Spleen (tissue), 13 donors: ENCODE measurements at places on chromosomes 3 and 15.

DNA sequence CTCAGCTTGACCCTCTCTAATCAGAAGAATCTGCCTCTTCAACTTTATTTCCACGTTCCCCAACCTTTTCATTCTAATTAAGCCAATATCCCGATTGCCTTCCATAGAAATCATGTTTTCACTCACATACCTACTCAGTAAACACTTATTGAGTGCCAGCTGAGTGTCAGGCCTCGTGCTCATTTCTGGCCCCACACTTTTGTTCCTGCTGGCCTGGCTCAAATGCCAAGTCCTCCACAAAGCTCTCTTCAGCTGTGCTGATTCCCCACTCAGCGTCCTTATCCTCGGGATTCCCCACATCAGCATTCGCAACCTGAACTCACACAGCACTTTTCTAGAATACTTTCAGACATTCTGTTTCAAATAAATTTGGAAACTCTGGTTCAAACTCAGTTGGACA lies 68.9 kb downstream of the THBS1 start:
- DNase-seq = no peak

DNA sequence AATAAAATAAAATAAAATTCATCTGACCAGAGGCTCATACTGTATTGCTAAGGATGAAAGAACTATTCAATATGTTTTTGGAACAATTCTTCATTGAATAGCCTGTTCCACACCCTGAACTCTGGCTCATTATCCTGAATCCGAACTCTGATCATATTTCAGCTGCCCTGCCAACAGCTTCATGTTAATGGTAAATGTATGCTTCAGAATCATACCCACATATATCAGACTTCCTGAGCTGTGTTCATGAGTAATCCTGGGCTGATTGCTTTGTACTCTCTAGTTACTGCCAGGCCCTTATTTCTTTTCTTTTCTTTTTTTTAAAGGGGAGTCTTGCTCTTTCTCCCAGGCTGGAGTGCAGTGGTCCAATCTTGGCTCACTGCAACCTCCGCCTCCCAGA lies 11.8 kb downstream of the INO80 start:
- DNase-seq = no peak

DNA sequence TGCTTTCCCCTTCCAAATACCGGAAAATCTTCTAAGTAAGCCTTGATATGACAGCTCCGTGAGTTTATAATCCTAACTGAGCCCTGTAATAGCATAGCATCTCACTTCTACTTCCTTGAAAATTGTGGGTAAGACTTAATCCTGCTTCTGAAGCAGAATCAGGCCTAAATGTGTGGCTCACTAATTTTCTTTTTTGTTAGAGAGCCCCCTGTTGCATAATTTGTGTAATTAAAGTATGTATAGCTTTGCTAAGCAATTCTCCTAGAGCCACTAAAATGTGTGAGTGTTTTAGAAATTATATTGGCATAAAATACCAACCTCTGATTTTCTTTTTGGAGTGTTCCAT lies 304.4 kb downstream of the FGF12 start:
- no peak for DNase-seq

GRCh38 chr3:194137008-194137505 lies 1.1 kb downstream of the HES1 start:
- no peak for DNase-seq

DNA sequence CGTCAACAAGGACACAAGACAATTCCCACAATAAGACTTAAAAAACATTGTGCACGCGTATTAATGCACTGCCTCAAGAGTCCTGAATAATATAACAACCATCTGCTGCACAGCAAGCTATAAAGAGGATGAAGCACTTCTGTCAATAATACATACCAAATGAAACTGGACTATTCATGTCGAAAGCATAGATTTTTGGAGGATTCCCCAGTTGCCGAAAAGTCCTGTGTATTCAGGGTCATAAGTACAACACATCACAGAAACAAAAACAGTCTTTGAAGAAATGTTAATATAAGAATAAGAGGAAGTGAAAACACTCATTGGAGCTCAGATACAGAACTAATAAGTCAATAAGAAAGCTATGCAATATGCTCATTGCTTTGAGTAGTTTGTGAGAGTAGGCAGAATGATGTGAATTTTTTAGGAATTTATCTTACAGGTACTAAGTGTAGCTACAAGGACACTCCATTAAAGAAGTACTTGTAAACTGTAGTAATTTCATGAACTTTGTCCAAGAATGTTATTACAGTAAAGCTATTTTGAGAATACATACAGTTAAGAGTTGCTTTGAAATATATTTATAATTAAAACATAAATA lies 31.6 kb downstream of the CBLB start:
- no peak for DNase-seq

DNA sequence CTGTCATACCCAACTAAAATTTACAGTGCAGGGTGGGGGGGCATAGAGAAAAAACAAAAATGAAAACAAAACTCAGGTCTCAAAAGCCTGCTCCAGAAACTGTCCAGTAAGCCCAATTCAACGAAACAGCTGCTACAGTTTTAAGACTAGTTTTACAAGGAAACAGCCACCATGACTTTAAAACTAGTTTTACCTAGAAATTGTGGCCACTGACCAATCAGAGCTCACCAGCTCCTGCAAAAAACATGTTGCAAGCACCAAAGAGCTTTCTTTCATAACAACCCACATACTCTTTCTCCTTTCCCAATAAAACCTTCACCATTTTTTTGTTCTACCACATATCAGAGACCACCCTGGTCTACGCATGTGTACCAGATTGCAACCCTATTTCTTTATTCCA lies 7.3 kb upstream of the CFAP91 start:
- no peak for DNase-seq

GRCh38 chr15:92595506-92596381 lies 59.8 kb downstream of the FAM174B start:
- DNase-seq = no peak

DNA sequence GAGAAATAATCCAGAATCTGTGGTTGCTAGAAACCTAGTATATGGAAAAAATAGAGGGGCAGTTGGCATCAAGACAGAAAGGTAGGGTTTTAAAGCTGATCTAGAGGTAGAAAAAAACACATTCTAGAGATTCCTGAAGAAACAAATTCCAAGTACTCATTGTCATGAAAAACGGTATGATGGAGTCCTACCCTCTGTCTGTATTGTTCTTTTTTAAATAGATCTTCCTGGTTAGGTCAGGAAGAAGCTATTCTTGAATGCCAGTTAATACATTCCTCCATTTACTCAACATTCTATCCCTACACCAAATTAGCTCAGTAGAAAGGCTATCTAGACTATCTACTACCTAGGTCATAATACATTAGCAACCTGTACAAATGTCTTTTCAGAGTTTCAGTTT lies 364.7 kb downstream of the FHIT start:
- no peak for DNase-seq

DNA sequence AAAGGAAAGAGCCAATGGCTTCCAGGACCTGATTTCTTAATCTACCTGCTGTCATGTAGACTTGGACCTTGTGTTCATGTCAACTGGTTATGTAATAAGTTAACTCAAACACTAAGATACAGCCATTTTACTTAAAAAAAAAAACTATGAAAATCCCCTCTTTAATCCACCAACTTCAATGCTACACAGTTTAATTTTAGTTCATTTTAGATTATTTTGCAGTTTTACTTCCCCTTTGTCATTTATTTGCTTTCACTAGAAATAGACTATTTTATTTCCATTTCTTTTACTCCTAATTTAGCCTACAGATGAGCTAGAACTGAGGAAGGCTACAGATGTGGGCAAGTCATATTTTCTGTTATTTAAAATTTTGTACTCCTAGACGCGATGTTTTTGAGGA lies 10.7 kb upstream of the DNAJC13 start:
- DNase-seq = no peak

DNA sequence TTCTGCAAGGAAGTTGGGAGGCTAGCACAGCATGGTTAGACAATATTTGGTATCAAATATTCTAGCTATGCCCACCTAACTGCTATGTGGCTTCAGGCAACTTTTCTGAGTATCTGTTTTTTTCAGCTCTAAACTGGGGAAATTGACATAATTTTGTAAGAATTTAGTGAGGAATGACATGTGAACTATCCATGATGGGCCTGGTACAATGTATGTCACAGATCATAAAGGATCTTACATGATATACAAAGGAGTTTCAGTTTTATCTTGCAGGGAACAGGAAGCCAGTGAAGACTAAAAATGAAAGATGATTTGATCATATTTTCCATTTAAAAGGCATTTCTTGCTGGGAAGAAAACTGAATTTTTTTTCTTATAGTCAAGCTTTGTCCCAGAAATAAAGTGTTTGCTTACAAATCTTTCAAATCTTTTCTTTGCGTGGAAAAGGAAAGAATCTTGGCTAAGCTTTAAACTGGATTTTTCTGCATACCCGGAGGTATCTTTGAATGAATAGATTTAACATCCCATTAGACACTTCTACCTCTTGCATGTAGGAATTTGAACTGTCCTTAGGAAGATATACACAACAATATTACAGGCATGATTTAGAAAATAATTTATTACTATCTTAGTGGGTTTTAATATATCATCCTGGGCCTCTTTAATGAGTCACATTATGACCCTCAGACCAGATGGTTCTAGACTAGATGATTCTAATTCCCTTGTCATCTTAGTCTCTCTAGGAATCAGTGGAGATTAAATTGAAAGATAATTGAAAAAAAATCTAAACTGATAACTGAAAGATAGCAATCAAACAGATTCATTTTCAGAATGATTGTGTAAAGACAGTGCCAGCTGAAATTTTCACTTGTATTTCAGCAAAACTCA lies 436.0 kb upstream of the THBS1 start:
- DNase-seq = no peak

DNA sequence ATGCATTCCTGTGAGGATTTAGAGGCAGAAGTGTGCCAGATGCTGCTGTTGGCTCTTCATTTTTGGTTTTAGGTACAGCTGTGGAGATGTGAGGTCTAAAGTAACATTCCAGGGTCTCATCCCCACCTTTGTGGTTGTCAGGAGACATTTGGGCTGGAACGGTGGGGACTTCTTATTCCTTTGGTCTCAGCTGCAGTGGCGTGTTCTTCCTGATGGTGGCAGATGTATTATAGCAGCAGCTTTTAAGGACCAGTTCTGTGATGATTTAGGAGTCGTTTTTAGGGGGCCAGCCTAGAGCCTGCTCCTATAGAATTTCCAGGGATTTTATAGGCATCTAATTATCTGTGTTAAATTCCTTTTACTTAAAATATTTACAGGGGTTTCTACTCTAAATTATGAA lies 221.0 kb upstream of the EOMES start:
- no peak for DNase-seq
